ENCODE measurements at places on chromosomes 1 and 21. TPM values are rescaled to one million over a fixed set of nuclear protein-coding genes. Genes with fewer than 3 reads are reported as not detected.

GRCh38 chr1:217599154-217599553 is 31.7 kb downstream of the GPATCH2 start:
- DNase-seq: no peak

GRCh38 chr1:100039591-100039990 is 69.8 kb downstream of the SLC35A3 start:
- DNase-seq: no peak

DNA sequence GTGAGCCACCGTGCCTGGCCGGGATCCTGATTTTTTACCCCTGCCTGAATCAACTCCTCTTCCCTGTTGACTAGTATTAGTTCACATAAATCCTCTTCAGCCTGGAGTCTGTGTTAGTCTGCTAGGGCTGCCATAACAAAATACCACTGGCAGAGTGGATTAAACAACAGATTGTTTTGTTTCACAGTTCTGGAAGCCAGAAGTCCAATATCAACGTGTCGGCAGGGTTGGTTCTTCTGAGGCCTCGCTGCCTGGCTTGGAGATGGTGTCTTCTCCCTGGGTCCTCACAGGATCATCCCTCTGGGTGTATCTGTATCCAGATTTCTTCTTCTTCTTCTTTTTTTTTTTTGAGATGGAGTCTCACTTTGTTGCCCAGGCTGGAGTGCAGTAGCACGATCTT is 18.2 kb downstream of the DOP1B start:
- no peak for DNase-seq

DNA sequence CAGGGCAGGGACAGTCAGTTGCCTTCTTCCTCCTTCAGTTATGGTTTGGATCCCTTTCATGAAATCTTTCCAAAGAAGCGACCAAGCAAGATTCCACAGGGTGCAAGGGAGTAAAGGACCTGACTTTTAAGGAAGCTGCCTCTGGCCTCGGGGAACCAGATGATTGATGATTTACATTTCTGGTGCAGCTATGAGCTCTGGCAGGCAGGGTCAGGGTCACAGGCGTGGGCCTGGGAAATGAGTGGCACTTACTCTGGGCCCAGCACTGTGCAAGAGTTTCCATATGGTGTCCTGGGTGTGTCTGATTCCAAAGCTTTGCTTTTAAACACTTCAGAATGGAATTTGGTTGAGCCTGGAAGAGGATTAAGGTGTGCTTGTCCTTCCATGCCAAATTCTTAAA is 7.2 kb upstream of the CRABP2 start:
- no peak for DNase-seq

- no peak for DNase-seq
Observed at GRCh38 chr1:86000601-86001000, 156.0 kb downstream of the COL24A1 start.

GRCh38 chr1:100353988-100354387 is 1.7 kb downstream of the CDC14A start:
- DNase-seq: no peak

DNA sequence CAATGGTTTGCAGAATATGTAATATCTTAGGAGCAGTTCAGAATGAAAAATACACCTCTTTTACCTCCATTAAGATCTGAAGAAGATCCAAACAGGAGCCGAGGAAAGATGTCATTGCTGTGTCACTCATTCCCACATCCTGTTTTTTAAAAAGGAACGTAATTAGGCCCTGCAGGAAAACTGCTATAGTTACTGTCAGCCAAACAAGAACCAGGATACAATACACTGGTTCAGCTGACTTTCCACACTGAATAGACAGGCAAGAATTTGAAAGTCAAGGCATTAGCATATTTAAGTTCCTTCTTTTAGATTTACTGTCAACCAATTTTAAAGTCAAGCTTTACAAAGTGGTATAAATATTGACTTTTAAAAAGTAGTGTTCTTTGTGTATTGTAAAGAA is 63.8 kb downstream of the IARS2 start:
- no peak for DNase-seq

DNA sequence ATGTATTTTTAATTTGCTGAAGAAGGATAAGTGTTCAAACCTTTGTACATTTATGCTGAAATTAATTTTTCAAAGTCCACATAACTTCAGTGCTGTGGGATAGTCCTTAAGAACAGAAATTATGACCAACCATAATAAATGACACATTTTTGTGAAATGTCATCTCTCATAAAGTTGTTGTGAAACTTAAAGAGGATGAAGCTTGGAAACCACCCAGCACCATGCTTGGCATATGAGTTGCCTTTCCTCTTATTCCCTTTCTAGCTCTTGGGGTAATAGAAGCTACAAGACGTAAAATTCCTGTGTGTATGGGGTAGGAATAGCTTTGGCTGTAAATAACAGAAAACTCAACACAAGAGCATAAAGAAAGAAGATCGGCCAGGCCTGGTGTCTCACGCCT is 18.9 kb upstream of the USP24 start:
- no peak for DNase-seq

DNA sequence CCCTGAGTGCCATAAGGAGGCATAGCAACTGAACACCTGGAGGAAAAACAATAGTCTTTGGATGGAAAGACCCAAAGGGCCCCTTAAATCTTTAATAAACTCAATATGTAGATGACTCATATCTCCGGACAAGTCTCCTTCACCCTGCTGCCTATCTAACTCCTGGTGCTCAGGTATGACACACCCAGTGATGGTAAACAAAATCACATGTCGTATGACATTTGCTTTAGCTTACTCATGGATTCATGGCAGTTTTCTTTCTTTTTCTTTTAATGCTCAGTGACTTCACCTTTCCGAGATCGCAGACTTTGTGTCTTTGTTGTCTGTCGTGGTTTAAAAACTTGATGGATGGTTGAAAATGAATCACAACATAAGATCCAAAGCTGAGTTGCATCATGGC is 208.5 kb upstream of the PROX1 start:
- no peak for DNase-seq

DNA sequence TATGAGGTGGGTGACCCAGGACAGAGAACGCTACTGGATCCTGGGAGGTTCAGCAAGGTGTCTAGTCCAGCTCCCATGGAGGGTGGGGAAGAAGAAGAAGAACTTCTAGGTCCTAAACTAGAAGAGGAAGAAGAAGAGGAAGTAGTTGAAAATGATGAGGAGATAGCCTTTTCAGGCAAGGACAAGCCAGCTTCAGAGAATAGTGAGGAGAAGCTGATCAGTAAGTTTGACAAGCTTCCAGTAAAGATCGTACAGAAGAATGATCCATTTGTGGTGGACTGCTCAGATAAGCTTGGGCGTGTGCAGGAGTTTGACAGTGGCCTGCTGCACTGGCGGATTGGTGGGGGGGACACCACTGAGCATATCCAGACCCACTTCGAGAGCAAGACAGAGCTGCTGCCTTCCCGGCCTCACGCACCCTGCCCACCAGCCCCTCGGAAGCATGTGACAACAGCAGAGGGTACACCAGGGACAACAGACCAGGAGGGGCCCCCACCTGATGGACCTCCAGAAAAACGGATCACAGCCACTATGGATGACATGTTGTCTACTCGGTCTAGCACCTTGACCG is 8.6 kb upstream of the PIGV start:
- DNase-seq: no peak

The ACTN2 gene
- not detected for total RNA-seq

The SLAMF6 gene
- total RNA-seq: 50.1 TPM

The OR2L13 gene
- not detected for total RNA-seq

The FOXO6 gene
- not detected for total RNA-seq

The EFNA3 gene
- 3.0 TPM for total RNA-seq

The PALMD gene
- not detected for total RNA-seq
